Activated naive CD8-positive, alpha-beta T cell treated with anti-CD3 and anti-CD28 coated beads, Interleukin-2, amount 10 ng/mL, durations not matched to agents 7 days and 5 days (primary cell): ENCODE measurements at places on chromosomes 12 and 14.

- H3K27ac ChIP-seq = no peak overlapping the region
- no peak for DNase-seq
Measured at GRCh38 chr12:43285159-43285598, 266.8 kb downstream of the ADAMTS20 start.

GRCh38 chr12:130804216-130804615 lies 34.8 kb downstream of the STX2 start:
- H3K4me1 ChIP-seq = peaks cover 9% of the 10 kb centered on the region
- H3K36me3 ChIP-seq = peaks cover 53% of the 10 kb centered on the region
- no peak for DNase-seq
- H3K4me3 ChIP-seq = no peak overlapping the region

DNA sequence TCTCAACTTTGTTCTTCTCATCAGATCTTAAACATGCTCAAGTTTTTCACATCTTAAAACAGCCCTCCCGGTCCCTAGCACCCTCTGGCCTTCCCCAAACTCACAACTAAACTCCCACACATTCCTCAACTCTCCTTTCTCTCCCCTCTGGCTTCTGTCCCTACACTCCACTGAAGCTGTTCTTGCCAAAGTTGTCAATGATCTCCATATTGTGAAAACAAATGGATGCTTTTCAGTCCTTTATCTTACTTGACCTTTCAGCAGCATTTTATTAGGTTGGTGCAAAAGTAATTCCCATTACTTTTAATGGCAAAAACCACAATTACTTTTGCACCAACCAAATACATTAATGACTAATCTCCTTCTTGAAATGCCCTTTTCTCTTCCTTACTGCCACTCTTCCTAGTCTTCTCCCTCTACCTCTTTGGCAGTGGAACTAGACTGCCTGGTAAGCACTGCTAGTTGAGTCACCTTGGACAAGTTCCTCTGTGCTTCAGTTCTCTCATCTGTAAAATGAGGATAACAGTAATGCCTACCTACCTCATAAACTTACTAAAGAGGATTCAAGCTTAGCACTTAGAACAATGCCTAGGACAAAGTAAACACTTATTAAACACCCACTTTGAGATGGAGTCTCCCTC lies 16.0 kb downstream of the CERS5 start:
- H3K27ac ChIP-seq = no peak overlapping the region
- no peaks in the 10 kb centered on the region for H3K27me3 ChIP-seq
- H3K4me1 ChIP-seq = peaks cover 4% of the 10 kb centered on the region
- no peak overlapping the region for H3K4me3 ChIP-seq

DNA sequence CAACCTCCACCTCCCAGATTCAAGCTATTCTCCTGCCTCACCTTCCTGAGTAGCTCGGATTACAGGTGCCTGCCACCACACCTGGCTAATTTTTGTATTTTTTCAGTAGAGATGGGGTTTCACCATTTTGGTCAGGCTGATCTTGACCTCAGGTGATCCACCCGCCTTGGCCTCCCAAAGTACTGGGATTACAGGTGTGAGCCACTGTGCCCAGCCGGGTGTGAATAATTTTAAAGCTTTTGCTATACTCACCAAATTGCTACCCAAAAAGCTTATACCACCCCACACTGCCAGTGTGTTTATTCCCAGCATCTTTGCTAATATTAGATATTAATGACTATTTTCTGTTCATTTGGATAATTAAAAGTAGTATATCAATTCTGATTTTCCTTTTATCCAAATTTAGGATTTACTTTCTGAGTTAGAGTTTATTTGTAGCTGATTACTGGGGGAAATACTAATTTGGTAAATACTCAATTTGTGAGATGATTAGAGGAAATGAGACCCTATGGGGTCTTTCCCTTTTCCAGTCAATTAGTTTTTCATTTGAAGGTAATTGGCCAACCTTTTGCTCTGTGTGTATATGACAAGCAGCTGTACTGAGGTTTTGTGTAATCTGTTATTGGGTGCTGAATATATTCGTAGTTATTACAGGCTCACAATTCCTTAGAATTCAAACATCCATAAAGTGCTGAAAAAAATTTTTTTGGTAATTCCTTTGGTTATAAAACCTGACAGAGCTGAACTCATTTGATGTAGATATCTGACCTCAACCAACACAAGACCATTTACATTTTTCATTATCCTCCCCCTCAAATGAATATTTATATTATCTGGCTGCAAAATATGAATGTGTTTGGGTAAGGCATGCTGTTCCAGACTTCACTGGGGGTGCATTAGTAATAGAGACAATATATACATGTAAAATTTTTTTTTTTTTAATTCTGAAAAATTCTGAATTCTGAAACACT lies 73.6 kb downstream of the ANO6 start:
- no peak overlapping the region for H3K27ac ChIP-seq
- no peaks in the 10 kb centered on the region for H3K4me1 ChIP-seq
- H3K27me3 ChIP-seq = no peaks in the 10 kb centered on the region
- H3K4me3 ChIP-seq = no peak overlapping the region
- DNase-seq = no peak

DNA sequence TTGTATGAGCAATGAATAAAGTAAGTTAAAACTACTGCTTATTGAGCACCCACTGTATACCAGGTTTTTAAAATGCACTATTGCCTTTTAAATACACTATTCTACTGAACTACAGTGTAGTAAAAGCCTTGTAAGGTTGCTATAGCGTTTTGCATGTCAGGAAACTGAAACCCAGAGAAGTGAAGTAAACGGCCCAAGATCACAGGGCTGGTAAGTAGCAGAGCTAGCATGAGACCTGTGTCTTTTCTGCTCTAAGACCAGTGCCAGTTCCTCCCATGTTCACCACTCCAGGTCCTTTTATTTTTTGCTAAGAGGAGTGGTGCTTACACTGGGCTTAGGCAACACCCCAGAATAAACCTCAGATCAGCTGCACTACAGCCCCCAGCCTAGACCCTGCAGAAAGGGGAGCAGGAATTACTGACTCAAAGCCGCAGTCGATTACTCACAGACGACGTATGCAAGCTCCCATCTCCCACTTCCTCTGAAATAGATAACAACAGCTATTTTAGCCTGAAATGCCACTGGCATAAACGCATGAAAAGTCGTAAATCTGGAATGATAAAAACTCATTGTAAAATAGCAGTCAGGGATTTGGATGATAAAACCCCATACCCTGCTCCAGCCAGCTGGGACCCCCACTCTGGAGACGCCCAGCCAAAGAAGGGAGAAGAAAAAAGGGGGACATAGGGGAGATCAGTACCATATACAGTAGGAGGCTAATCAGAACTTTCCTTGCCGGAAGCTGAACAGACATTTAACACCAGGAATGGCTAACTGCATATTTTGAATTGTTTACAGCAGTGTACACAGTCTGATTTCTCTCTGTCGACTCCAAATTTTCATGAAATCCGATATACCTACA lies 108.3 kb downstream of the NUAK1 start:
- no peak overlapping the region for H3K4me3 ChIP-seq
- H3K4me1 ChIP-seq = no peaks in the 10 kb centered on the region
- H3K27me3 ChIP-seq = peaks cover 2% of the 10 kb centered on the region
- no peaks in the 10 kb centered on the region for H3K36me3 ChIP-seq
- DNase-seq = no peak
